ENCODE measurements at places on chromosomes 7 and 10.

DNA sequence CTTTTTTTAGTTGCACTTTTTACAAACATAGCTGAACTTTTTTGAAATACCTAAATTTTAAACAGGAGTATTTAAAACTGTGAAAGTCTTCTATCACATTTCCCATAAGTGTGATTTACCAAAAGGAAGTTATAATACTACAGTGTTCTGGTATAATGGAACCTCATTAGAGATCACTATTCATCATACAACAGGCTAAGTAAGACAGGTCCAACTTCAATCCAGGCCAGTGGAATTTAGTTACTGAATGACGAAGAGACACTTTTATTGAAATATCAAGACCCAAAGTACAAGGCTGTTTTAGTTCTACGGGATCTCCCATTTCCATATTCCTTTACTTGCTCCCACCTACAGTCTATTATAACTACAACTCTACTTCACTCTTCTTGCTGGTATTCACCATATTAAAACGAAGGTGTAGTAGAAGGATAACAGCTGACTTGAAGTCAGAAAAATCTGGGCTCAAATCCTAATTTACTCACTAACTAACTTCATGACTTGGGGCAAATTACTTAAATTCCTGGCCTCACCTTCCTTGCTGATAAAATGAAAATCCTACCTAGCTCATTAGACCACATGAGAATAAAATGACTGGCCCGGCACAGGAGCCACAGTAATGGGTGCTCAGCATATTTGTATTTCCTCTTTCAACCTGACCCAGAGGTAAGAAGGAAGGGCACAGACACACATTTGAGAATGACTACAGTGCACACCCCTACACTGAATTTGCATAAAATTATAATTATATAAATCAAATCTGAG is 21.6 kb downstream of the GPAM start:
- no peak for DNase-seq

GRCh38 chr10:128187788-128188185 is 61.6 kb upstream of the MKI67 start:
- no peak for DNase-seq

DNA sequence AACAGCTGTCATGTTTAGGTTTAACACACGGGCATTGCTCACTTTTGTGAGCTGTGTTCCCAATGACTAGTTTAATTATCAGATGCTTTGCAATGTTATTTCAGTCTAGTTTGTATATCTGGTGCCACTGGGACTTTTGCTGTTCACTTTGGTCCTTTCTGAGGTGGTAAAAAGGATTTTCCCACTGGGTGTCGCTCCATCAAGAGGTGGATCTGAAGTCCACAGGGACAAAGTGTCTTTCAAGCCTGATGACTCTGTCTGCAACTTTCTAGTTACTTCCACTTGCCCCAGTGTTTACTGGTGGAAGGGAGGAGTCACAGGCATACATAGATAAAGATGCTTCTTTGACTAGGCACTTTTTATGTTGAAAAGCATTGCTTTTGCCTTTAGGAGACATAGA is 242.2 kb downstream of the HGF start:
- no peak for DNase-seq

- DNase-seq = no peak
Measured at GRCh38 chr10:4775808-4776207, 50.2 kb upstream of the AKR1E2 start.

GRCh38 chr7:42292991-42293521 is 56.0 kb upstream of the GLI3 start:
- DNase-seq = no peak

DNA sequence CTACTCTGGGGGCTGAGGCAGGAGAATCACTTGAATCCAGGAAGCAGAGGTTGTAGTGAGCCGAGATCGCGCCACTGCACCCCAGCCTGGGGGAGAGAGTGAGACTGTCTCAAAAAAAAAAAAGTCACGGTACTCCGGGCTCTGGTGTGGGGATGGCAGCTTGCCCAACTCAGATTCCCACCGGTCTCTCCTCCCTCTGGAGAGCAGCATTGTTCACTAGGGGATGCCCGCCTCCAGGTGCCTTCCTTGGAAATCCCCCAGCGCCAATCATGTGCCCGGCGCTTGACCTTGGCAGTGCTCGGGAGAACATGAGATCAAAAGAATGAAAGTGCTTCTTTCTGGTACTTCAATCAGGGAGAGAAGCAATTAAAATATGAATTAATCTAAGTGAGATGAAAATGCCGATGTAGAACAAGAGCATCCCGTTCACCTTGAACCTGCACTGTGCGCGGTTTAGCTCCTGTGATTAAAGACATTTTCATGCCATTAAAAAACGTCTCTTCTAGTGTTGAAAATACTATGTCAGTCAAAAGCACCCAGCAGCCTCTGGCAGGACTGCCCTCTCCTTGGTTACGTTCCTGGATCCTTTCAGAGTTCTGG is 1127.3 kb upstream of the AUTS2 start:
- no peak for DNase-seq

DNA sequence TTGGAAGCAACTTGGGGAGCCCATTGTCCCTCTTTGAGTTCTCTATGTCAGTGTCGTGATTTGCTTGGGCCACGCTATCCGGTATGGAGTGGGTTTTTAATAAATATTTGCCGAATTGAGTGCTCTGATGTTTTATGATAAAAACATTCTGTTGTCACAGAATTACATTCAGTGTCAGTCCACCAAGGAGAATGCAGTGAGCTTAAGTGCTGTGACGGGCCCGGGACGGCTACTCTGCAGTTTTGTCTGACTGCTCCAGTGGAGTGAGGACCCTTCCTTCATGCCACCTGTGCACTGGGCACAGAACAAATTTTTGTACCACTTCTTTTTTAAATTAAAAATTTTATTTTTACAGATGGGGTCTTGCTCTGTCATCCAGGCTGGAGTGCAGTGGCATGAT is 76.0 kb downstream of the CARD11 start:
- DNase-seq = no peak

DNA sequence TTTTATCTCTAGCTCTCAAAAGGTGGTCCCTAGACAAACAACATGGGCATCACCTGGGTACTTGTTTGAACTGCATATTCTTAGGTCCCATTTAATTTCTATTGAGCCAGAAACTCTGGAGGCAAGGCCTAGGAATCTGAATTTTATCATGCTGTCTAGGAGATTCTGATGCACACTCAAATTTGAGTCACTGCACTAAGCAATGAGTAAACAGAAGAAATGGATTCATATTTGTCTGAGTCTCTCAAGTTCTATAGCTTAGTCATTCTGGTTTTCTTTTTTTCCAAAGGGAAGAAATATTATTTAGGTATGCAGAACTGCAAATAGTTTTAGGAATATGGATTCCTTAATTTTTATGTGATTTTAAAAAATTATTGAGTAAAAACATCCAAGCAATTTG is 185.5 kb downstream of the SEMA3A start:
- no peak for DNase-seq

DNA sequence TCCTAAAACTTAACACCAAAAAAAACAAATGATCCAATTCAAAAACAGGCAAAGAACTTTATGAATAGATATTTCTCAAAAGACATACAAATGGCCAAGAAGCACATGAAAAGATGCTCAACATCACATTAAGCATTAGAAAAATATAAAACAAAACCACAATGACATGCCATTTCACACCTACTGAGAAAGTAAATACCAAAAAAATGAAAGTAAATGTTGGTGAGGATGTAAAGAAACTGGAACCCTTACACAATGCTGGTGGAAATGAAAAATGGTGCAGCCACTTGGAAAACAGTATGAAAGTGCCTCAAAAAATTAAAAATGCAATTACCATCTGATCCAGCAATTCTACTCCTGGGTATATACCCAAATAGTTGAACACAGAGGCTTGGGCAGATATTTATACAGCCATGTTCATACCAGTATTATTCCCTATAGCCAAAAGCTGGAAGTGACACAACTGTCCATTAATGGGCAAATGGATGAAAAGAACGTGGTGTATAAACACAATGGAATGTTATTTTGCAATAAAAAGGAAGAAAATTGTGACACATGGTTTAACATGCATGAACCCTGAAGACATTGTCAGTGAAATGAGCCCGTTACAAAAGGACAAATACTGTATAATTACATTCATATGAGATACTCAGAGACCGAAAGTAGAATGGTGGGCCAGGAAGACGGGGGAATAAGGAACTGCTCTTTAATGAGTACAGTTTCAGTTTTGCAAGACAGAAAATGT is 89.0 kb downstream of the JMJD1C start:
- no peak for DNase-seq

DNA sequence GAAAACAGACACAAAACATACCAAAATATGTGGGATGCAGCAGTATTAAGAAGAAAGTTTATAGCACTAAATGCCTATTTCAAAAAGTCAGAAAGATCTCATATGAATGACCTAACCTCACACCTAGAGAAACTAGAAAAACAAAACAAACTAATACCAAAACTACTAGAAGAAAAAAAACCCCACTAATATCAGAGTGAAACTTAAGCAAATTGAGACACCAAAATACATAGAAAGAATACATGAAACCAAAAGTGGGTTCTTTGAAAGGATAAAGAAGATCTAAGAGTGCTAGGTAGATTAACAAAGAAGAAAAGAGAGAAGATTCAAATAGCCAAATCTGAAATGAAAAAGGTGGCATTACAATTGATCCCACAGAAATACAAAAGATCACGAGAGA is 494.1 kb downstream of the SH2D4B start:
- no peak for DNase-seq

- peak; percentile 68 for DNase-seq
Measured at GRCh38 chr10:72334825-72335393, 19.8 kb downstream of the DNAJB12 start.

GRCh38 chr7:112459645-112460044 is 9.4 kb downstream of the IFRD1 start:
- no peak for DNase-seq

GRCh38 chr7:141654551-141654950 is 47.4 kb downstream of the DENND11 start:
- DNase-seq = peak; percentile 16

GRCh38 chr7:143147070-143147469 is 15.2 kb downstream of the PIP start:
- no peak for DNase-seq

GRCh38 chr7:23235813-23236221 is 10.8 kb upstream of the GPNMB start:
- DNase-seq = no peak

- DNase-seq = no peak
Measured at GRCh38 chr10:35574924-35575352, 30.2 kb upstream of the GJD4 start.

- DNase-seq = no peak
Measured at GRCh38 chr7:128902761-128903585, 7.5 kb downstream of the KCP start.

DNA sequence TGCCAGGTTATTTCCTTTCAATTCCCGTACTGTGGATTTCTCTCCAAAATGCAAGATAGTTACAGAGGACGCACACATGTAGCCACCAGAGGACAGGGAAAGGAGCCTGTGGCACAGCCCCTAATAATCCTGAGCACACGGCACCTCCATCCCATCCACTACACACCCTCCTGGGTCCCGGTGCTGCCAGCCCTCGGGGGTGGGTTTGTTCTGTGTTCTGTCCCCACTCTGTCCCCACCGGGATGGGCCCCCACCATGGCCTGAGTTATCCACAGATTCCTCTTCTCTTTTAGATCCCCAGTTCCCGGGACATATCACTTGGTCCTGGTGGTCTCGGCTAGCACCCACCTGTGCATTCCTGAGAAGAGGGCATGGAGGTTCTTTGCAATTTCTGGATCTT is 196.9 kb upstream of the PPP2R2D start:
- no peak for DNase-seq

DNA sequence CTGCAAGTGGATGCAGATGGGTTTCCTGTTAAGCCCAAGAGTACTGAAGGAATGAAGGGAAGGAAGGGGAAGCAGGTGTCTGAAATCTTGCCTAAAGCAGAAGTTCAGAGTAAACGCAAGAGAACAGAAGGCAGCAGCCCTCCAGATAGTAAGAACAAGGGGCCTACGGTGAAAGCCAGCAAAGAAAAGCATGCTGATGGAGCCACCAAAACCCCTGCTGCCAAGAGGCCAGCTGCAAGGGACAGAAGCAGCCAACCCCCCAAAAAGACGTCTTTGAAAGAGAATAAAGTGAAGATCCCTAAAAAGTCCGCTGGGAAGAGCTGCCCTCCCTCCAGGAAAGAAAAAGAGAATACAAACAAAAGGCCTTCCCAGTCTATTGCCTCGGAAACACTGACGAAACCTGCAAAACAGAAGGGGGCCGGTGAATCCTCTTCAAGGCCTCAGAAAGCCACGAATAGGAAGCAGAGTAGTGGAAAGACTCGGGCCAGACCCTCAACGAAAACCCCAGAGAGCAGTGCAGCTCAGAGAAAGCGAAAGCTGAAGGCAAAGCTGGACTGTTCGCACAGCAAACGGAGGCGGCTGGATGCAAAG is 152.5 kb downstream of the LCOR start:
- no peak for DNase-seq

GRCh38 chr7:131385039-131385605 is 57.4 kb downstream of the MKLN1 start:
- DNase-seq = no peak

DNA sequence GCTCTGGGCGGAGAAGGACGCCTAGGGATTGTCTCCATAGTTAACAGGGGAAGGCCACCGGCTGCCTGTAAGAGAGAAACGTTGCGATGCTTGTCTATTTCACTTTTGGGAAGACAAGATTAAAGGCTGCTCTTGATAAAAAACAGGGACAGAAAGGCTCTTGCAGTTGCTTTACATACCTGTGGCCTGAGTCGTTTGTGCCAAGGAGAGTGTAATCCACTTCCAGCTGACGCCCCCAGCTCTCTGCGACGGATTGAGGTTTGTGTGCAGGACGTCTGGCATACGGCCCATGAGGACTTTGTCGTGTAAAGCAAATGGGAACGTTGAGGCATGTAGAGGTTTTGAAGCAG is 1.1 kb downstream of the MAP3K8 start:
- no peak for DNase-seq
